ENCODE measurements at places on chromosomes 7 and 10.

DNA sequence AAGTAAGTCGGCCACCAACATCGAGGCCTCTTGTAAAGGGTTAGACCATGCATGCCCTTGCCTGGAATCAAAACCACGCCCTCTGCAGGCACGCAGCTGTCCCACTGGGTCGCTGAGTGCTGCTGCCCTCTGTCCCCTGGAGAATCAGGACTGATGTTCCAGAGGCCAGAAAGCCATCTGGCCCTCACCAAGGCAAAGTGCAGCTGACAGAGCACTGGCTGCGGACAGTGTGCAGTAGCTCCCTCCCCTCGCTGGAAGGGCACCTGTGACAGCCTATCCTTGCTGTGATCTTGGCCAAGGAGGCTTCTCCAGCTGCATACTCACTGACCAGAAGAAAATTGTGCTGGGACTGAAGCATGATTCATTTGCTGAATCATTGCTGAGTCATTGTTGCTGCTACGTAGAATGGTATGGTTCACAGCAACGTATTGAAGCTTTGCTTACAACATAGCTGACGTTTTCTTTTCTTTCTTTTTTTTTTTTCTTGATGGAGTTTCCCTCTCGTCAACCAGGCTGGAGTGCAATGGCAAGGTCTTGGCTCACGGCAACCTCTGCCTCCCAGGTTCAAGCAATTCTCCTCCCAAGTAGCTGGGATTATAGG lies 30.4 kb downstream of the DDC start:
- DNase-seq = no peak

- no peak for DNase-seq
These were observed 192.3 kb downstream of the PTPRN2 start for GRCh38 chr7:158395349-158395748.

- no peak for DNase-seq
These were observed 22.6 kb downstream of the COL1A2 start for GRCh38 chr7:94417306-94417705.

DNA sequence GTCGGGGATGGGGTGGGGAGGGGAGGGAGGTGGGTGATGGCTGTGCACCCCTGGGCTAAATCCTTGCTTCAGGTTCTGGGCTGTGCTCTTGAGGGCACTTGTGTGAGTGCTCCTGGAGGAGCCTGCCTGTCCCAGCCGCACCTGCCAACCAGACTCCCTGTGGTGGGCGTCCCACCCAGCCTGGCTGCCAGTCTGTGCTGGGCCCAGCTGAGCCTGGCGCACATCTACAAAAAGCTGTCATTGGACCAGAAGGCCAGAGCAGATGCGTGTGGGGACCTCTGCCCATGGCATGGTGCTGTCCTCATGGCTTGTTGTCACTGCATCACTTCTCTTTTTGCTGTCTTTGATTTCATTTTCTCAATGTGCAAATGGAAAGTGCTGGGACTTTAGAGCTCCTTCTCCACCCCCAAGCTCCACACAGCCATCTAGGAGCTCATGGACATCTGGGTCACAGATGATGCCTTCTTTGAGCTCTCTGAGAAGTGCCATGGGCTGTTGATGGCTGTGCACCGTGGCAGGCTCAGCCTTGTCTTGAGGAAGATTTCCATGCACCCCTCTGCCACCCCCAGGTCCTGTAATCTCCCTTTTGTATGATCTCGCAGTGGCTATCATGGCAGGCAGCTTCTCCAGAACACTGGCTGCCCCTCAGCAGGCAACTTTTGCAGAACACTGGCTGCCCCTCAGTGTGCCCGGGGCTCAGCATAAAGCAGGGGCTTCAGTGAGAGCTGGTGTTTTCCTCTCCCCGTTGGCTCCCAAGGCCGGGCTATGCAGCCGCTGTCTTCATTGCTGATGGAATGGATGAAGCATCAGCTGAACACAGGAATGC lies 83.9 kb downstream of the ADCY1 start:
- no peak for DNase-seq

Data from NCI-H1436 (cell line).